ENCODE measurements at places on chromosomes 7 and 10.

- H3K27me3 ChIP-seq, result no peaks in the 10 kb centered on the region
- DNase-seq, result no peak
- no peaks in the 10 kb centered on the region for H3K4me1 ChIP-seq
These were observed 163.7 kb upstream of the CDC14C start for GRCh38 chr7:48760528-48761265.

DNA sequence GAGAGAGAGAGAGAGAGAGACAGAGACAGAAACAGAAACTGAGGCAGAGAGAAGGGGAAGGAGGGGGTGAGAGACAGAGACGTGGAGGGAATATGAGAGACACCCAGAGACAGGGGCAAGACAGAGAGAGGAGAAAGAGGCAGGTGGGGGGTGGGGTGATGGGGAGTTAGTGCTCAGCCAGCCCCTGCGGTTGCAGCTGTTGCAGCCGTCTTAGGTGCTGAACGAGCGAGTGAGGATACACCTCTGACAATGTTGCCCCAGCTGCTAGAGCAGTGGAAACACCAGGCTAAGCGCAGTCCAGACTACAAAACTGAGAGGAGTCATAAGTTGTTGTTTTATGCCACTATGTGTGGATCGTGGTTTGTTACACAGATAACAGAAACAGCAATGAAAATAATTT, 328.2 kb upstream of the SHH start:
- no peak overlapping the region for H3K4me3 ChIP-seq
- DNase-seq, result no peak
- no peak overlapping the region for H3K27ac ChIP-seq
- no peaks in the 10 kb centered on the region for H3K4me1 ChIP-seq
- H3K36me3 ChIP-seq, result no peaks in the 10 kb centered on the region
- peaks cover 2% of the 10 kb centered on the region for H3K27me3 ChIP-seq

DNA sequence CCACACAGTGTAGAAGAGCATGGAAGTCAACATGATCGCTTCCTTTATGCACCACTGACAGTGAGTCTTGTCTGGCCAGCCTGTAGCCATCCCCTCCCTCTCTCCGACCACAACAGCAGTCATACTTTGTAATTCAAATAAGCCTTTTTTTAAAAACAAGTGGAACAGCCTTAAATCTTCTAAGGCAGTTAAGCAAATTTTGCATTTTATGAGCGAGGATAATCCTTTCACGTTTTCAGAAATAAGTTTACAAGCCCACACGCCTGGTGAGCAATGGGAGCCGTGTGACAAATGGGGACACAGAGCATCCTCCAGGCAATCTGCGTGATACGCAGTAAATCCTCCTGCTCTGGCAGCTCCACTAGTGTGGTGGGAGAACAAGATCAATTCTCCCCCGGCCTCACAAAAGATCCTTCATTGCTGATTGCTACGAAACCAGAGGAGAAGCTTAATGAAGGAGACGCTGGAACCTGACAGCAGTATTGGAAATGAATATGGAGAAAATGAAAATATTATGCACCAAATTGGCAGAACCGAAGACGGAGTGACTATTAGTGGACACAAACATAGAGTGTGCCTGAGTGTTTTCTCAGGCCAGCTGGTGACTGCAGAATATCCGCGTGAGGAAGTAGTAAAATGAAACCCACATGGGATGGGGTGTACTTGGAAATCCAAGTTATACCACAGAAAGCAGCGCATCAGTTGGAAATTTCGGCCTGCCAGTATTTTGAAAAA, 104.2 kb upstream of the CDCA7L start:
- peaks cover 7% of the 10 kb centered on the region for H3K27me3 ChIP-seq
- H3K4me3 ChIP-seq, result no peak overlapping the region
- no peaks in the 10 kb centered on the region for H3K36me3 ChIP-seq
- no peaks in the 10 kb centered on the region for H3K4me1 ChIP-seq
- no peak overlapping the region for H3K27ac ChIP-seq

DNA sequence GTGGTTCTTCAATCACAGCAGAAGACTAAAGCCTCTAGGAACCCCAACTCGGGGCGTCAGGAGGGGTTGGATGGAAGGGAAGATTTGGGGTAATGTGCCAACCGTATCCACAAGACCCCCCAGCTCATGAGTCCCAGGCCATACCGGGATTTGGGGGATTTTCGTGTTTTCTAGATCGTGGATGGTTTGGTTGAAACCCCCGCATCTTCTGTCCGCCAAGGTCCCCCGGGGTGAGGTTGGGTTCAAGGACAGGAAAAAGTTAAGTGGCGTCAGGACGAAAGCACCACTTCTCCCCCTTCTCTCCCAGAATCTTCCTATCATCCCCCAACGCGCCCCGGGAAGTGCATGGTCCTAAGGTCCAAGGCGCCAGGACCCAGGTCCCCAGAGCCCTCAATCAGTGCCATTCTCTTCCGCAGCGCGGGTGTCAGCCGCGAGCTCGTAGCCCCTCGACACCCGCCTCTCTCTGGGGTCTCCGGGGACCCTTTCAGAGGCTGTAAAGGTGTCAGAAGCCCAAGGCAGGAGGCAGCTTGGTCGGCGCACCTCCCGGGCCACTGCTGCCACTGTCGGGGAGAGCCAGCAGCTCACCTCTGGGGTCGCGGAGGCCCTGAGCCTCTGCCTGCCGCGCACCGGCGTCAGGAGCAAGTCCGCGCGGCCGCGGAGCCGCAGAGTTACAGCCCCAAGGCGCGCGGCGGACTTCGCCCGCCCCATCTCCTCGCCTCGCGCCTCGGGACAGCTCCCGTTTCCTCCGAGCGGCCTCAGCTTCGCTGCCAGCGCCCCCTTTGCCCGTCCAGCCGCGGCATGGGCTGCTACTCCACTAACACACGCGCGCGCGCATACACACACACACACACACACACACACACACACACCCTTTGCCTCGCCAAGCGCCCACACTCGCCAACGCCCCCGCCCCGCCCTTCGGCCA, 1.5 kb downstream of the MKX start:
- DNase-seq, result no peak
- H3K36me3 ChIP-seq, result no peaks in the 10 kb centered on the region
- H3K4me3 ChIP-seq, result peak overlapping the region; percentile 56

- DNase-seq, result no peak
- no peaks in the 10 kb centered on the region for H3K4me1 ChIP-seq
- H3K27me3 ChIP-seq, result peaks cover 24% of the 10 kb centered on the region
- H3K36me3 ChIP-seq, result no peaks in the 10 kb centered on the region
- H3K4me3 ChIP-seq, result no peak overlapping the region
These were observed 107.4 kb upstream of the KMT2E start for GRCh38 chr7:104906556-104906955.

GRCh38 chr10:114584419-114584818, 73.7 kb downstream of the ABLIM1 start:
- peaks cover 47% of the 10 kb centered on the region for H3K27me3 ChIP-seq
- no peak overlapping the region for H3K27ac ChIP-seq
- no peaks in the 10 kb centered on the region for H3K4me1 ChIP-seq
- no peak overlapping the region for H3K4me3 ChIP-seq
- no peak for DNase-seq

GRCh38 chr10:126101736-126102135, 205.4 kb downstream of the FANK1 start:
- no peak overlapping the region for H3K4me3 ChIP-seq
- H3K36me3 ChIP-seq, result no peaks in the 10 kb centered on the region
- no peaks in the 10 kb centered on the region for H3K27me3 ChIP-seq
- H3K4me1 ChIP-seq, result no peaks in the 10 kb centered on the region

DNA sequence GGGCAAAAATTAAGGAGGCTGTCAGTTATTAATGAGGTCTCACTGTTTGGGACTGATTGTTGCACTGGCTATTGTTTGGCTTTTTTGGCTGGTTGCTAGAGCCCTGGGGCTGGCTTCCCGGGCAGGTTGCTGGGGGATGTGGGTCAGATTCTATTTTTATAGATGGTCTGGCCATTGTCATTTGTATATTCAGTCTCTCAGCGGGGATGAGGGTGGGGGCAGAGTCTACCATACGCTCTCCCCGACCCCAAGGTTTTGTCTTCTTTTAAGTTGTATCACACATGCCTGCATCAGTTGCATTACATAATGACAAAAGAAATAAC, 84.3 kb upstream of the GRB10 start:
- H3K36me3 ChIP-seq, result no peaks in the 10 kb centered on the region
- H3K4me3 ChIP-seq, result no peak overlapping the region
- no peak for DNase-seq

GRCh38 chr7:5425507-5426225, 2.0 kb upstream of the TNRC18 start:
- H3K4me1 ChIP-seq, result peaks cover 14% of the 10 kb centered on the region
- H3K4me3 ChIP-seq, result no peak overlapping the region
- peaks cover 52% of the 10 kb centered on the region for H3K27me3 ChIP-seq

- H3K4me3 ChIP-seq, result no peak overlapping the region
- no peaks in the 10 kb centered on the region for H3K4me1 ChIP-seq
- no peaks in the 10 kb centered on the region for H3K36me3 ChIP-seq
- no peak overlapping the region for H3K27ac ChIP-seq
- no peak for DNase-seq
These were observed 673.9 kb upstream of the ANKRD30A start for GRCh38 chr10:36451391-36451970.

- no peaks in the 10 kb centered on the region for H3K27me3 ChIP-seq
- peaks cover 3% of the 10 kb centered on the region for H3K36me3 ChIP-seq
- H3K27ac ChIP-seq, result no peak overlapping the region
- no peak for DNase-seq
- peaks cover 60% of the 10 kb centered on the region for H3K4me1 ChIP-seq
These were observed 165.6 kb upstream of the ASAH2 start for GRCh38 chr10:50416881-50417280.

- no peak overlapping the region for H3K27ac ChIP-seq
- DNase-seq, result no peak
- H3K36me3 ChIP-seq, result peaks cover 8% of the 10 kb centered on the region
- no peaks in the 10 kb centered on the region for H3K27me3 ChIP-seq
These were observed 52.7 kb downstream of the HIPK2 start for GRCh38 chr7:139725077-139725476.

GRCh38 chr10:117134306-117135025, 3.6 kb downstream of the VAX1 start:
- no peak for DNase-seq
- H3K36me3 ChIP-seq, result no peaks in the 10 kb centered on the region
- peaks cover 74% of the 10 kb centered on the region for H3K27me3 ChIP-seq
- H3K27ac ChIP-seq, result no peak overlapping the region

- H3K36me3 ChIP-seq, result no peaks in the 10 kb centered on the region
- no peaks in the 10 kb centered on the region for H3K27me3 ChIP-seq
- H3K27ac ChIP-seq, result no peak overlapping the region
- H3K4me1 ChIP-seq, result peaks cover 2% of the 10 kb centered on the region
- no peak overlapping the region for H3K4me3 ChIP-seq
These were observed 121.7 kb downstream of the MBL2 start for GRCh38 chr10:52650873-52651272.

- peaks cover 20% of the 10 kb centered on the region for H3K4me1 ChIP-seq
- no peak overlapping the region for H3K27ac ChIP-seq
- peaks cover 8% of the 10 kb centered on the region for H3K36me3 ChIP-seq
- DNase-seq, result no peak
- H3K27me3 ChIP-seq, result peaks cover 2% of the 10 kb centered on the region
These were observed 383.5 kb downstream of the SFMBT2 start for GRCh38 chr10:7027237-7027912.

DNA sequence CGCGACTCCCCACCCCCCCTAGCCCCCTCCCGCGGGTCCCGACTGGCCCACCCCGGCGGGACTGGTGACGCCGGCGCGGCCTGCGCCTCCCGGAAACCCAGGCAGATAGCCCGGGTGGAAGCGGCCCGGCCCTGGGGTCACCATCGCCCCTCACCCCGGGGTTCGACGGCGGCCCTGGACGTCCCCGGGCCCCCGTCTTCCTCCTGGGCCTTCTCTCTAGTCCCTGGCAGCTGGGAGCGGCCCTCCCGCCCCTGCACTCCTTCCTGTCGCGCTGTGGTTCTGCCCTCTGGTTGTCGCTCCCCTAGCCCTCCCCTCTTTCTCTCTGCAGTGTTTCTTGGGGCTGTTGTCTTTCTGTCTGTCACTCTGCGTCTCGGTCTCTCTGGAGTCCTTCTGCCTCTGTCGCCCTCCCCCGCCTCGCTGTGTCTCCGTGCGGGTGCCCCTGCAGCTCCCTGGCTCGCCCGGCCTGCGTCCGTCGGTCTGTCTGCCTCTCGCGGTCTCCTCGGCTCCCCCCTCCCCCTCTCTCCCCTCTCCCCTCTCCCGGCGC, 90.5 kb upstream of the PAX2 start:
- H3K27me3 ChIP-seq, result peaks cover 64% of the 10 kb centered on the region
- H3K4me3 ChIP-seq, result peak overlapping the region; percentile 73
- DNase-seq, result no peak
- peaks cover 8% of the 10 kb centered on the region for H3K36me3 ChIP-seq

GRCh38 chr7:70034999-70035398, 436.7 kb downstream of the AUTS2 start:
- H3K4me1 ChIP-seq, result no peaks in the 10 kb centered on the region
- no peak overlapping the region for H3K4me3 ChIP-seq
- DNase-seq, result no peak
- H3K27me3 ChIP-seq, result no peaks in the 10 kb centered on the region
- H3K36me3 ChIP-seq, result no peaks in the 10 kb centered on the region

DNA sequence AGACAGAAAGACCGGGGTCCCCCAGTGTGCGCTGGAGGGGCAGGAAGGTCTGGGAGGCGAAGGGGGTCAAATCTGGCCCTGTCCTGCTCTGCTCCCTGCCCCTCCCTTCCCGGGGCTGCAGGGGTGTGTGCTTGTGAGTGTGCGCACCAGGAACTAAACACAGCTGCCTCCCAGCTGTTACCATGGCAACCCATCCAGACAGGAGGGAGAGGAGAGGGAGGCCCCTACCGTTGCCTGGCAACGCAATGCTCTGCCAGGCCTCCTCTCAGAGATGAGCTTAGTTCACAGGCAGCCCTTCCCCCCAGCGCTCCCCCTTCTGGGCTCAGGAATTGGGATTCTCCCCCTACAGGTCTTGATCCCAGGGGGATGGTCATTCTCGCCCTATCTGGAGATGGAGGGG, 6.1 kb downstream of the NYAP1 start:
- H3K36me3 ChIP-seq, result no peaks in the 10 kb centered on the region
- no peak overlapping the region for H3K4me3 ChIP-seq
- peaks cover 11% of the 10 kb centered on the region for H3K4me1 ChIP-seq
- peaks cover 16% of the 10 kb centered on the region for H3K27me3 ChIP-seq

DNA sequence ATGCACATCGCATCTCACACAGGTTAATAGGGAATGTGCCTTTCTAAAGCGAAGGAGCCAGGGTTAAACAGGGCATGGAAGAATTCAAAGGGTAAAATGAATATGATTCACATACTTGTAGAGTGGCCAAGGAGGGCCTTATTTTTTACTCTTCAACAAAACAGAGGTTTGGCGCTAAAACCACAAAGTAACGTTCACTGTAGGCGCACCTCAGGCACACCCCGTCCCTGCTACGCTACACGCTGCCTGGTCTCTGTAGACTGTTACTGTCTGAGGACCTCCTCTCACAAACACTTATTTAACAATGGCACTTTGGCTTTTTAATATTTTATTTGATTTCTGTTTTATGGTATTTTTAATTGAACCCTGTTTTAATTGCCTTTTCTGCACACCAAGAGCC, 462.1 kb upstream of the GALNT17 start:
- no peak overlapping the region for H3K4me3 ChIP-seq
- no peaks in the 10 kb centered on the region for H3K36me3 ChIP-seq
- no peaks in the 10 kb centered on the region for H3K4me1 ChIP-seq
- H3K27ac ChIP-seq, result no peak overlapping the region
- H3K27me3 ChIP-seq, result peaks cover 12% of the 10 kb centered on the region

GRCh38 chr7:100561491-100562194, 12.1 kb downstream of the SAP25 start:
- H3K4me1 ChIP-seq, result peaks cover 1% of the 10 kb centered on the region
- no peak overlapping the region for H3K4me3 ChIP-seq
- no peak overlapping the region for H3K27ac ChIP-seq
- DNase-seq, result no peak

- H3K27ac ChIP-seq, result no peak overlapping the region
- H3K4me1 ChIP-seq, result peaks cover 40% of the 10 kb centered on the region
- no peak for DNase-seq
These were observed 9.6 kb upstream of the CCM2 start for GRCh38 chr7:44990109-44991023.

- peaks cover 11% of the 10 kb centered on the region for H3K27me3 ChIP-seq
- no peak overlapping the region for H3K4me3 ChIP-seq
- DNase-seq, result no peak
- H3K36me3 ChIP-seq, result no peaks in the 10 kb centered on the region
- H3K27ac ChIP-seq, result no peak overlapping the region
These were observed 23.5 kb downstream of the WDFY4 start for GRCh38 chr10:48708144-48708543.

All from activated T-helper 2 cell treated with anti-CD3 and anti-CD28 coated beads, Interferon-gamma antibody, Interleukin-2, Interleukin-4, amounts not matched to agents 10 μg/mL and 5 μg/mL and 100 μg/mL, durations not matched to agents 14 hours and 24 hours and 36 hours (primary cell).